ENCODE measurements at places on chromosomes 1 and 21. TPM values are rescaled to one million over a fixed set of nuclear protein-coding genes. Genes with fewer than 3 reads are reported as not detected.

Gene TMEM82
- total RNA-seq = not detected

Gene CYP4A11
- not detected for total RNA-seq

Gene ALDH4A1
- total RNA-seq = 31.2 TPM

Gene RAB42
- 8.7 TPM for total RNA-seq

Gene FCER1G
- total RNA-seq = 40.6 TPM

Gene SYDE2
- 10.5 TPM for total RNA-seq

Gene SELP
- total RNA-seq = 11.4 TPM

Gene SELE
- 6.8 TPM for total RNA-seq

Gene FAM167B
- 2.2 TPM for total RNA-seq

Gene CRNN
- not detected for total RNA-seq

Gene HORMAD1
- total RNA-seq = 3.6 TPM

Gene KIAA0319L
- 115 TPM for total RNA-seq

Gene ESPN
- total RNA-seq = 0.60 TPM

Gene RGS8
- not detected for total RNA-seq

All from tibial nerve (tissue), 4 donors.